Liver (tissue), 10 donors: ENCODE measurements at places on chromosomes 6 and 20. TPM values are rescaled to one million over a fixed set of nuclear protein-coding genes. Genes with fewer than 3 reads are reported as not detected.

DNA sequence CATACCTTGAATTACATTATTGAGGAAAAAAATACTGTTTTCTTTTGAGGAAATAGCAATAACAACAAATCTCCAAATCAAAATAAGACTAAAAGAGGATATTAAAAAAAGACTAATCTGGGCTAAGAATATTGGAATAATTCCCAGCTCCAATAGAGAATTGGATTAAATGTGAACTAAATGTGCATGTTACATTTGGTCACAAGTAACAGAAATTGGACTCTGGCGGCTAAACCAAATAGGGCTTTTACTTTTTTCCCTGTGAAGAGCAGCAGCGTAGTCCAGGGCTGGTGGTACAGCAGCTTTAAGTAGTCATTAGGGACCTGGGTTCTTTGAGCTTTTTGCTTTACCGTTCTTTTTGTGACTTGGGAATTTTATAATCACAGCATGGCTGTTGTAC is 71.9 kb downstream of the ELOVL2 start:
- no peak for DNase-seq

- DNase-seq = no peak
Measured at GRCh38 chr6:45436544-45437438, 59.1 kb upstream of the SUPT3H start.

TMEM74B gene
- total RNA-seq = 0.42 TPM

DNA sequence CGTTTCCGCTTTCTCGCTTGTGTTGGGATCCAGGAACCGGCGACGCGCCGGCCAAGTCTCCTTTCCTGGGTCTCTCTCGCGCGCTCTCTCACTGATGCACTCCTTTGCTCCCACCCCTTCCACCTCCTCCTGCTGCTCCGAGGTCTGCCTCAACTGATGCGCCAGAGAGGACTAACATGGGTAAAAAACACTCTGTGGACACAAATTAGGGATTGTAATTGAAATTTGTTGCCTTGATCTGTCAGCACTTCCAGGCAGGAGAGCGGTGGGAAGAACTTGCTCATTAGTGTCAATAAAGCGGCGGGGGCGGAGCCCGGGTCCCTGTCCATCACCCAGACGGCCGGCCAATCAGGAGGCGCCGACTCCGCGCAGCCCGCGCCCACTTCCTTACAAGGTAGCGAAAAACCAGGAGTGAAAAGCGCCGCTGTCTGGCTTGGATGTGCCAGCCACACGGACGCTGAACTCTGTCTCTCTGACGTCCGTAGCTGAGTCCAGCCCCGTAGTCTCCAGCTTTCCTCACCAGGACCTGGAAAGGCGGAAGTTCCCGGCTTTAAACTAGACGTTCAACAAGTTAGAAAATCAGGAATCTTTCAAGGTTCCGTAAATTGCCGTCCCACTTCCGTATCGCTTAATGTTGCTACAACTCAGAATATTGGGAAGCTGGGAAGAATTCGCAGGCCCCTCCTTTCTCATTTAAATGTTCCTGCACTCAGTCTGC is at the start of gene TBX18:
TBX18 (minus strand) TSS at position 267 of the 718 bp plus-strand sequence. CDS start 417 bp downstream, outside the sequence.
- no peak for DNase-seq

SPATS1 gene
- total RNA-seq = not detected

DNA sequence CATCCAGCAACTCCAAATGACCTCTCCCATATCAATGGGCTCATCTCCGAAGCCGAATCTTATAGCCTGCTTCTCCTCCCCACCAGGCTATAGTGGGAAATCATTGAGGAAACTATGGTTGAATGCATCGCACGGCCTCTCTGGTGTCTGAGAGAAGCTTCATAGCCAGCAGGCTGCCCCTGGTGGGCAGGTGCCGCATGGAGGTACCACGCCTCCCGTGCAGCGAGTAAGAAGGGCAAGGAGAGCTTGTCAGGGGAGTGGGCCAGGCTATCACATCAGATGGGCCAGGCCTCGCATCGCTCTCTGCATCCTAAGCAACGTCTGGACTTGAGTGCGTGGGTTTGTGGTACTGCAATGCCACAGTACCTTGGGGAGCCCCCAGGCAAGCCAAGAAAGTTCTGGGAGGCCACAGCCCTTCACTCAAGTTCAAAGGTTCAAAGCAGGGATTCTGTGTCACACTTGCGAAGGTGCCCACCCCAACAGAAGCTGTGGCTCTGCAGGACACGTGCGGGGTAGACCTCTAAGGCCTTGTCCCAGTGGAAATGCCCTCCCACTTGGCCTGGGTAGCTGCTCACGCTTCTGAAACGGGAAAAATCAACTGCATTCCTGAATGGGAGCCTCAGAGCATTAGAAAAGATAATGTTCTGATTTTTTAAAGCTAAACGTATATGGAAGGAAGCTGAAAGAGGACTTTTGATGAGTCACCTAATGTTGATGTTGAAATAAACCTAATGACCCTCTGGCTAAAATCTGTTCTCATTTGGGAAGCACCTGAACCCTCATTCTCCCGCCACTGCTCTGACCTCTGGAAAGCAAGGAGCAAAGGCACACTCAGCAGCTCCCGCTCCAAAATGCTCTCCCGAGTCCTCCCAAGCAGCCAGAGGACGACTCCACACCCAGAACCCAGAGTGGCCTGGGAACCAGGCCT is 8.4 kb upstream of the IRF4 start:
- no peak for DNase-seq

- DNase-seq = no peak
Measured at GRCh38 chr6:158837684-158838625, 18.8 kb upstream of the EZR start.

DNA sequence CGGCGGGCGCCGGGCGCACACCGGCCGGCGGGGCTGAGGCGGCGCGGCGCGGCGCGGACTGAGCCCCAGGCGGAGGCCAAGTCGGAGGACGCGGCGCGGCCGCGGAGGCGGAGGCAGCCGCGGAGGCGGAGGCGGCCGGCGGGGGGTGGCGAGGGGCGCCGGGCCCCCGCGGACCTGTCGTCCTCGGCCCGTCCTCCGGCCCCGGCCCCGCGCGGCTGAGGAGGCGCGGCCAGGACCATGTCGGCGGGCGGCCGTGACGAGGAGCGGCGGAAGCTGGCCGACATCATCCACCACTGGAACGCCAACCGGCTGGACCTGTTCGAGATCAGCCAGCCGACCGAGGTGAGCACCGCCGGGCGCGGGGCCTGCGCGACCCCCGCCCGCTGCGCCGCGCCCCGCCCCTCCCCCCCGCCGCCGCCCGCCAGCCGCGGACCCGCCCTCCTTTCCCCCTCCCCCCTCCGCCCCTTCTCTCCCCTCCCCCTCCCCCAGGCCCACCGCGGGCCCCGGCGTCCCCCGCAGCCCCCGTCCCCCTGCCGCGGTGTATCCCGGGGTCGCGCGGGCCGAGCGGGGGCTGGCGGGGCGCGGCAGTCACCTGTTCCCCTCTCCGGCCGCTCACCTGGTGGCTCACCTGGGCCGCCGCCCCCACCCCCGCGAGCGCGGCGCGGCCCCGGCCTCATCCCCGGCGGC is at the start of gene AFDN:
AFDN (plus strand) TSS at position 16 of the 687 bp plus-strand sequence; CDS start at position 238, 222 bp downstream.
- no peak for DNase-seq

- DNase-seq = no peak
Measured at GRCh38 chr6:159714404-159714803, 12.9 kb upstream of the WTAP start.

C4A gene
- 1,584 TPM for total RNA-seq

THEMIS gene
- total RNA-seq = 0.59 TPM
